ENCODE measurements at places on chromosomes 5 and 9.

DNA sequence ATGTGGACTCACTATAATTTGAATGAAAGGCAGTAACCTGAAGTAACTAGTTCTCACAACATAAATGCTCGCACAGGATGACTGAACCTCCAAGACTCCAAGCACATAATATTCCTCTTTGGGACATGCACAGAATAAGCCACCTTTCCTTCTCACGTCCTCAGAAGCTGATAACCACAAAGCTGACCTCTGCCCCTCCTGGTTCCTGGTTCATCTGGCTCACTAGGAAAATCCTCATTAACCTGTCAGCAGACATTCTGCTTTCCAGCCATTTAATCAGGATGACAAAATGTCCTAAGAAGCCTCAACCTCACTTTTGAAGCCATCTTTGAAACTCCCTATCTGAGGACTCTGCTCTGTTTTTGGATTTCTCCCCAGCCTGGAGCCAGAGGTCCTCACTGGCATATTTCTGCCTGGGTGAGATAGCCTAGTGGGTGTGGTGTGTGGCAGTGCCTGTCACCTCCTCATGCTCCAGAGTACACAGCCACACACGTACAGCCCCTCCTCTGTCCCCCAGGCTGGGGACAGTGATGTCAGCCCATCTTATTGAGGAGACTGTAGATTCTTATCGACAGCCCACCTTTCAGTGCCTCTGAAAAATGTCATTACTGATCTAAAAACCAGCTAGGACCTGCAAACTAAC, 10.3 kb downstream of the ANKH start:
- DNase-seq, result no peak

DNA sequence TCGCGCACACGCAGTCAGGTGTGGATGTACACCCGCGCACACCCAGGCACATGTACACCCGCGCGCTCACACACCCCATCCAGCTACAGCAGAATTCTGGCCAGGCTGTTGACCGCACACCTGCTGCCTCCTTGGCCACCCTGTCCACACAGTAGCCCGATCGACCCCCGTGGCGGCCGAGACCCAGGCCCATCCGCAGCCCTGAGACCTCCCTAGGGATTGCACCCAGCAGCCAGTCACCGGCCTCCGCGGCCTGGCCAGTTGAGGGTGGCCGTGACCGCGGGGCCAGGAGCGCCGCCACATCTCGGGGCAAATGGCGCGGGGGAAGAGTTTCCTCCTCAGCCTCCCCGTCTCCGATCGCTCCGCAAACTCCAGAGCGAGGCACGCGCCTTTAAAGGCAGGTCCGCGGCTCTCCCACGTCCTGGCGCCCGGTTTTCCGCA, 774 bp upstream of the ADAMTS16 start:
- DNase-seq, result no peak

DNA sequence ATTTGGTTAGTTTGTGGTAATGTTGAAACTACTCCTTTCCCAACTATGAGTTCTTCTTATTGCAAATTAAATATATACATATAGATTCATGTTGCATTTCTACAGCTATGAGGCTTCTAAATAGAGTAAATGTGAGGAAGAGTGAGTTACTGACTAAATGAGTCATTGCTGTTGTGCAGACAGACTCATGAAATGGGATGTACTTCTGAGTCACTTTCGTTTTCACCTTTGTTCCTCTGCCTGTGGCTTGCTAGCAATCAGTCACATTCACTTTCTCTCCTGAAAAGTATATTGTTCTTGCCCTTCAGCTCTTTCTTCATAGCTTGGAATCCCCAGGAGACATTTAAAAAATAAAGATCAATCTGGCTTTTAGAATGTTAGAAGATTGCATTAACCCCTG, 295.5 kb upstream of the SMC2 start:
- no peak for DNase-seq

DNA sequence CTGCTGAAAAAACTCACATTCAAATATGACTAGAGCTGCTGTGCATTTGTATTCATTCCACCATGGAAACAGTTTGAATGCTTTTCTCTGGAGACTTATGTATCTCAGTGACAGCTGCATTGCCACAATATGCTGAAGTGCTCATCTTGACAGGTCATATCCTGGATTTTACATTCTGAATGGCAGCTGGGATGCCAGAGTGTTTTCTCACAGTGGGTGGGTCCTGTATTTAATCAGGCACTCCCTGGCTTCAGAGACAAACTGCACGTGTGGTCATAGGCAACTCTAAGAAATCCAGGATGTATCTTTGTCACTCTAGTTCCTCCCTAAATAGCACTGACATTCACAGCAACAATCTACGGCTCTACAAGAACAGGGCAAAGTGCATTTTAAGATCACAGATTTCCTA, 75.6 kb downstream of the ST8SIA4 start:
- peak; percentile 21 for DNase-seq

DNA sequence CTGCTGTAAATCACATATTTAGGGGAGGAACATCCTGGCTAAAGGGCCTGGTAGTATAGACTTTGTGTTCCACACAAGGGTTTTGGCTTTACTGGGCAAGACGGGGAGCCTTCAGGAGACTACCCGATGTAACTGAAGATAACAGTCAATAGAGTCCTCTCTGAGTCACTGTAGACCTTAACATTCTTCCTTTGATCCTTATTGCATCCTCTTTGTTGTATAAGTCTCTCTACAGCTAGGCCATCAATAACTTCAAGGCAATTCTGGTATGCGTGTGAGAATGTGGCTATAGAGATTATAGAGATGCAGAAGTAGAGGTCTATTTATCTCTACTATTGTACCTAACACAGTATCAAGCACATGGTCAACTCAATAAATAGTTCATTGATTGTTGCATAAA, 67.3 kb upstream of the STK32A start:
- DNase-seq, result no peak

GRCh38 chr9:88936132-88936531, 55.1 kb upstream of the S1PR3 start:
- no peak for DNase-seq

- no peak for DNase-seq
Observed at GRCh38 chr9:127634021-127634420, 21.9 kb downstream of the STXBP1 start.

DNA sequence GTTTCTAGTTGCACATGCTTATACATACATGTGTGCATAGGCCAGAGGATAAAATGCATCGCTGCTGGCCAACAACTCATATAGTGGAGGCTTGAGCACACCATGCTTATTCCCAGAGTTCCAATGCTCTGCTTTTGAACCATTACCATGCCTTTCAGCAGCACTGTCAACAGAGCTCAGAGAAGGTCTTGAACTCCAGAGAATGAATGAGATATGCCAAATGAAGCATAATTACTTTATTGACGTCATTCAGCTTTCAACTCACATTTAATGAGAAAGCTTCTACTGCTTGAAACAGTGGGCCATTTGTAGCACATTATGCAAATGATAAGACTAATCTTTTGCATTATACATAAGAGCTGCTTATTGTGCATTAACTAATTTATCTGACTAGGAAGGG, 765.3 kb upstream of the GRAMD2B start:
- no peak for DNase-seq

GRCh38 chr5:167916706-167917105, 374.7 kb upstream of the WWC1 start:
- no peak for DNase-seq

GRCh38 chr9:134666208-134666607, 24.6 kb downstream of the COL5A1 start:
- DNase-seq, result no peak

GRCh38 chr5:144742361-144742760, 571.7 kb downstream of the KCTD16 start:
- DNase-seq, result no peak

- DNase-seq, result peak; percentile 82
Observed at GRCh38 chr5:141512390-141512910, 23.6 kb downstream of the PCDHGC5 start.

DNA sequence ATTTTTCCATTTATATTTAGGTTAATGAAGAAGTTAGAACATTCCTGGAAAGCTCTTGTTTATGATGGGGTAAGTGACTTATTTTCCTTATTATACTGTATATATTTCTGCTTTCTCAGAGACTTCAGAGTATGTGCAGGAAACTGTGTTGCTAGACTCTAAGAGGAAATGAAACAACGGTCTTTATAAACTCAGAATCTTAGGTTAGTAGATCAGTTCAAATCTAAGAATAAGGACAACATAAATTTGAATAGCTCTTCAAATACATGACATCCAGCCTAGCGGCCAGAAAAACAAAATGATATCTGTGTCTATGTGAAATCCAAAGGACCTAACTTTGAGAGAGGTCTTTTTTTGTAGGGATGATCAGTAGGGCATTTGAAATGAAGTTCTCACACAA, 94.3 kb downstream of the PRKACG start:
- no peak for DNase-seq

DNA sequence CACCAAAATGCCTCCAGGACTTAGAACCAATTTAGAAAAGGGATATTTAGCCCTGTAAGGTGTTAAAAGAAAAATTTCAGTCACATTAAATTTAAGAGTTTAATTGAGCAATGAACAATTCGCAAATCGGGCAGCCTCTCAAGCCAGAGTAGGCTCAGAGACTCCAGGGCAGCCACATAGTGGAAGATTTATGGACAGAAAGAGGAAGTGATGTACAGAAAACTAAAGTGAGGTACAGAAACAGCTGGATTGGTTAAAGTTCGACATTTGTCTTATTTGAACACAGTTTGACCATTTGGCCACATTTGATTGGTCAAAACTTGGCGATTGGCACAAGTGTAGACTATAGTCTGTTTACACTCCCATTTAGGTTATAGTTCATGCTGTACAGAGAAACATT, 525.9 kb upstream of the ZNF608 start:
- no peak for DNase-seq

DNA sequence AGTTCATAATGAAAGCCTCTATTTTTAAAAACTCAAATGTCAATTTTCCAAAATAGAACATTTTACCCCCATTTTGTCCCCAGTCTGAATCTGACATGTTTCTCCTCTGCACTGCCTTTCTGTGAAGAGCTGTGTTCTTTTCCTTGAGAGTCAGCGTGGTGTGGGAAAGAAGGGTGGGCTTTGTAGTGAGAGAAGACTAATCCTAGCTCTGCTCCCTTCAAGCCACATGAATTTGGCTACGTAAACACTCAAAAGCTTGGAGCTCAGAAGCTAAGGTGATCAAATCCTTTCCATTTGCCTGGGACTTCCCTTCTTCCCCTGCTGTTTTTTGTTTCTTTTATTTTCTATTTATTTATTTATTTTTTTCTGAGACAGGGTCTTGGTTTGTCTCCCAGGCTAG, 598.5 kb downstream of the TLR4 start:
- no peak for DNase-seq

DNA sequence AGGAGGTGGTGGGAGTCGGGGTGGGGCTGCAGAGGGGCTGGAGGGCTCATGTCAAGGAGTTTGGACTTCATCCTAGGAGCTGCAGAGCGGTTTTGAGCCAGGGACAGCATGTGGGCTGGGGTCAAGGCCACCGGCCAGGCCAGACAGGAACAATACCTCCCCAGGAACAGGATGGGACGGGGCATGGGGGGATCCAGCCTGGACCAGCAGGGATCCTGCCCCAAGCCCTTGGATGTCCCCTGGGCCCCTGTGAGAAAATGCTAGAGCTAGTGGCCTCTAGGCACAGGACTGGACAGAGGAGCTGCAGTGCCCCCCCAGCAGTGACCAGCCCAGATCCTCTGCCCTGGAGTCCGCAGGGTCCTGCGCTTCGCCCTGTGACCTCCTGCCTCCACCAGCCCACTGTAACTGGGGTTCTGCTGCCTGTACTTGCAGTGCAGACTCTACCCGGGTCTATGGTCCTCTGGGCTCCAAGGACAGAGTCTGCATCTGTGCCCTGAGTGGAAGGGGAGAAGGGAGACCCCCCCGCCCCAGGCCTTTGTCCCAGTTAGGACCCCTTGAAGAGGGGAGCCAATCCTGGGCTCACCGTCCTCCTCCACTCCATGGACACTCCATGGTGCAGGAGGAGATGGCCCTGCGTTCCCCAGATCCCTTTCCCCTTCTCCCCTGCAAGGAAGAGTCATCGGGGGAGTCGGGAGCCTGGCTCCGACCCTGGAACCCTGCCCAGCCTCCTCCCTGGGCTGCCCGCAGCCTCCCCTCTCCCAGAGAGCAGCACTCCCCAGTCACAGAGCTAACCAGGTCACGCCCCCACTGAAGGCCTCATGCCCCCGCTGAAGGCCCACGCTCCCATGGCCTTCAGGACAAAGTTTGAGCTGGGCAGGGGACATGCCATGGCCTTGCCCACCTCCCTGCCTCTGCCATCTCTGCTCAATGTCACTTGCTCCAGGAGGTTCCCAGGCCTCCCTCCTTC, 3.0 kb upstream of the MXD3 start:
- DNase-seq, result no peak
